ENCODE measurements at places on chromosomes 3 and 15.

DNA sequence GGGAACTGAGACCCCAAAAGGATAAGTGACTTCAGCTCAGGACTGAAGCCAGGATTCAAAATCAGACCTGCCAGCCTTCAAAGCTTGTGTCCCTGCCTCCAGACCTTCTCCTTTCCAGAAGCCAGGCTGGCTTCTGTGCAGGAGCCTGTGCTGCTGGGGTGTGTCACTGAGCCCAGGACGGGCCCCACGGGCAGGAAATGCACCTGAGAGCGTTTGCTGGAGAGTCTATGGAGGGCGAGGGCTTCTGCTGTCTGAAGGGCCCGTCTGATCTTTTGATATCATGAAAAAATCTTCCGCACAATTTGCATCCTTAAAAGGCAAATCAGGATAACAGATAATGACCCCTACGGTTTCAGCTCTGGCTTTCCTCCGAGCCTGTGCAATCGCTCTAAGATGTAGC is 125.4 kb downstream of the FAM43A start:
- DNase-seq = no peak

DNA sequence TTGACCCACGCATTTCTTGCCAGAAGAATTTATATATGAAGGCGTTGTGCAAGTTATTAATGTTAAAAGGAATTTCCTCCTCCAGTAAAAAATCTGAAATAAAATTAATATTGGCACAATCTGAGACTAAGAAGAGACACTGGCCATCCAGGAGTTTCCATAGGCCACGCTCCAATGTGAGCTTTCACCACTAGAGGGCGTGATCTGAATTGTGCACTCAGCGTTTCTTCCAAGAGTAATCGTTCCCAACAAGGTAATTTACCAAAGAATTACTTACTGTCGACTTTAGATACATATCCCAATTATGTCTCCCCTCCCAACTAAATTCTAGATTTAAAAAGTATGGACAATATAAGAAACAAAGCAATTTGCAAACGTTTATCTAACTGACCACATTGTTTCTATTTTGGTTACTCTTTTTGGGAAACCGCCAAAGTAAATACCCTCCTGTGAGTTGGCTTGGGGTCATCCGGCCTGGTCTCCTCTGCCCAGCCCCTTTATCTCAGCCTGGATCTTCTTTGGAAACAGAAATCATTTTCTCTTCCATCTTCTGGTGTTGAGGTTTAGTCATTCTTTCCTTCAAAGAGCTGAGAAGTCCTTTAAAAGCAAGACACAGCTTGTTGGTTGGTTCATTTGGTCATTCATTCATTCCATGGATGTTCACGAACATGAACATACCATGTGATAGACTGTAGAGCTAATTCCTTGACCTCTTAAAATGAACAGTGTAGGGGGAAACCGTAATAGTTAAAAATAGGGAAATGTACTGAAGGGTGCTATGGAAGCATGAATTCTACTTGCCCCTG is 26.2 kb downstream of the POLR2M start:
- DNase-seq = peak; percentile 27

DNA sequence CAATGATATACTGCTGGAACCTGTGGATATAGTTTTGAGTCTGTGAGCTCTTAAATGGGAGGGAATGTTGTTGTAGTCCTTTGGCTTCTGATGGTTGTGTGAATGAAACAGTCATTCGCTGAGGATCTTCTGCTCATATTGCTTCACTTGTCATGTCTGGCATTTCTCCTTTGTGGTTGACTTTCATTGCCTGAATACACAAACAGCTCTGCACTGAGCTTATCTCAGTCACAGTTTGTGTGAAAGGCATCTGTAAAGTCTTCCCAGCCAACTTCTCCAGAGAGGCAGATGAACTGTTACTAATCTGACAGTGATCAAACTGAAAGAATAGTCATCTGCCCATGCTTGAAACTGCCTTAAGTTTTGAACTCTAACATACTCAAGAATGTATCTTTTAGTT is 59.8 kb downstream of the TMED3 start:
- no peak for DNase-seq

DNA sequence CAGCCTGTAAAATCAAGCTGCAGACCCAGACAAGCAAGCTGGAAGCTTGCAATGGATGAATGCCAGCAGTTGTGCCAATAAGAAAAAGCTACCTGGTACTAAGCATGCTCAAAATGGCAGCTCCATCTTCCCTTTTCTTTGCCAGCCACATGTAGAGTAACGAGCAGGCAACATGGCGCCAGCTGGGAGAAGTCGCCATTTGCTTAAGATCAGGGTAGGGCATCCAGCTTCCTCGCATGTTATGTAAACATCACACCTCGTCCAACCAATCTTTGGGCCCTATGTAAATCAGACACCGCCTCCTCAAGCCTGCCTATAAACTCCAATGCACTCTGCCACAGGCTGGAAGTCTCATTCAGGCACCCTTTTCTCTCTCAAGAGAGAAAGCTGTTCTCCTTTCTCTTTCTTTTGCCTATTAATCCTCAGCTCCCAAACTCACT is 973.9 kb downstream of the FHIT start:
- DNase-seq = no peak

DNA sequence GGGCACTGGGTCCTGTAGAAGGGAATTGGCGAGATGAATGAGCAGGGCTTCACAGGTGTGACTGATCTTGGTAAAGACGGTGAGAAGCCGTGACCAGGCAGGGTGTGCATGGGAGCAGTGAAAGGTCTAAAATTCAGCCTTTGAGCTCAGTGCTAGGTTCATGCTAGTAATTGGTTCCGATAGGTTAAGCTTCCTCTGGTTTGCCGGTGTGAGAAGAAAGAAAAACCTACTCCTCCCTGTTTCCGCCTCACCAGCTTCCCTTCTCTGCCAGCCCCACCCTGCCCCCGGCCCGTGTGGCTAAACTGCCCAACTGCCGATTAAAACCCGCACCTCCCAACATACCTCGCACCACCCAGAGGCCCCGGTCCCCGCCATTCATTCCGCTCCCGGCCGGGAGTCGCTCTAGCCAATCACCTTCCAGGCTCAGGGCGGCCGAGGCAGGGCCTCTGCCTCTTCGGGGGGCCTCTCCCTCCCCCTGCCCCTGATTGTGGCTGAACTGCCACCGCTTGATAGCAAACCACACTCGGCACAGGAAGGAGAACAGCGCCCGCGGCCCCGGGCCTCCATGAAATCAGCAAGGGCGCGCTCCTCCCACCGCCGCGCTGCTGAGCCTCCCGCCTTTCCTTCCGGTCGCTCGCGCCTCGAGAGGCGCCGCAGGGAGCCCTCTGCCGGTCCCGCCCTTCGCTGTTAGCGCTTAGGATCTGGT is 7.3 kb upstream of the NRROS start:
- peak; percentile 82 for DNase-seq

DNA sequence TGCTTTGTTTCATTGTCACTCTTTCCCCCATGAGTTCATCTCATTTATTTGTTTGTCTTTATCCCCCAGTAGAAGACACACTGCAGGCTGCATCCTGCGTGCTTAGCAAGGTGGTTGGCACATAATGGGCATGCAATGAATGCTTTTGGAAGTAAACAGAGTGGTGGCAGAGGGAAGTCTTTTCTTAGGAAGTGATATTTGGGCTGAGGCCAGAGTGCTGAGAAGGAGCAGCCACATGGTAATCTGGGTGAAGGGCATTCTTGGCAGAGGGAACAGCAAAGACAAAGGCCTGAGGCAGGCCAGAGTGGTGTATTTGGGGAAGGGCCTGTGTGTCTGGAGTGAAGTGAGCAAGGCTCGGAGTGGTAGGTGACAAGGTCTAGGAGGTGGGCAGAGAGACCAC is 17.7 kb upstream of the ADAMTS7 start:
- no peak for DNase-seq

DNA sequence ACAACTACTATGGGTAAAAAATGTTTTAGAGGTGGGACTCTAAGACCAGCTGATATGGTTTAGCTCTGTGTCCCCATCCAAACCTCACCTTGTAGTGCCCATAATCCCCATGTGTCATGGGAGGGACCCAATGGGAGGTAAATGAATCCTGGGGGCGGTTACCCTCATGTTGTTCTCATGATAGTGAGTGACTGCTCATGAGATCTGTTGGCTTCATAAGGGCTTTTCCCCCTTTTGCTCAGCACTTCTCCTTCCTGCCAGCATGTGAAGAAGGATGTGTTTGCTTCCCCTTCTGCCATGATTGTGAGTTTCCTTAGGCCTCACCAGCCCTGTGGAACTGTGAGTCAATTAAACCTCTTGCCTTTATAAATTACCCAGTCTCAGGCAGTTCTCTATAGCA is 45.7 kb downstream of the FAM98B start:
- no peak for DNase-seq

DNA sequence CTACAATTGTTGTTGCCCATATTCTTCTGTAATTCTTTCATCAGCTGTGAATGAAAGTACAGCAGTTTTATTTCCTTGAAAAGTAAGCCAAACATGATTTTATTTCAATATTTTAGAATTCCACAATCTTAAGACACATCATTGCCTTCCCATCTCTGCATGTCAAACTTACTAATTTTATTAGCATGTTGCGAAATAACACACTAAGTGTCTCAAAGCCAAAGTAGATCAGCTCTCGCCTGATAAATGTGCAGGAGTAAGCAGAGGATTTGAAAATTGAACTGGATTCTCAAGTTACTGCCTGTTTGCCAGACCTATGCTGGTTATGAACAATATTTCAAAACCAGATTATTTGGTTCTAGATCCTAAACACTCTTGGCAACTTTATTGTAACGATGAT is 25.7 kb downstream of the TGFBR2 start:
- no peak for DNase-seq

DNA sequence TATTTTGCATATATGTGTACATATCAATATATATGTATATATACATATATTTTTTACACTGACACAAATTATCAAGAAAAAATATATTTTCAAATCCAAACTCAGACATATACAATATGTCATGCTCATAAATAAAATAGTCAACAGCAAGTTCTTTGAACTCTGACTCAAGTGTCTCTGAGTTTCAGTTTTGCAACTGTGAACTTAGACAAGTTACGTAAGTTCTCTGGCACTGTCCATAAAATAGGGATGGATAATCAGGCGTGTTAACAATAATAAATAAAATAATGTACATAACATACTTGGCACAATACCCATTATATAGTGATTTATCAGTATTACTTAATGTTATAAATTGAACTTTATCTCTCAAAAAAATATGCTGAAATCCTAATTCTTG is 12.1 kb upstream of the XRN1 start:
- no peak for DNase-seq

DNA sequence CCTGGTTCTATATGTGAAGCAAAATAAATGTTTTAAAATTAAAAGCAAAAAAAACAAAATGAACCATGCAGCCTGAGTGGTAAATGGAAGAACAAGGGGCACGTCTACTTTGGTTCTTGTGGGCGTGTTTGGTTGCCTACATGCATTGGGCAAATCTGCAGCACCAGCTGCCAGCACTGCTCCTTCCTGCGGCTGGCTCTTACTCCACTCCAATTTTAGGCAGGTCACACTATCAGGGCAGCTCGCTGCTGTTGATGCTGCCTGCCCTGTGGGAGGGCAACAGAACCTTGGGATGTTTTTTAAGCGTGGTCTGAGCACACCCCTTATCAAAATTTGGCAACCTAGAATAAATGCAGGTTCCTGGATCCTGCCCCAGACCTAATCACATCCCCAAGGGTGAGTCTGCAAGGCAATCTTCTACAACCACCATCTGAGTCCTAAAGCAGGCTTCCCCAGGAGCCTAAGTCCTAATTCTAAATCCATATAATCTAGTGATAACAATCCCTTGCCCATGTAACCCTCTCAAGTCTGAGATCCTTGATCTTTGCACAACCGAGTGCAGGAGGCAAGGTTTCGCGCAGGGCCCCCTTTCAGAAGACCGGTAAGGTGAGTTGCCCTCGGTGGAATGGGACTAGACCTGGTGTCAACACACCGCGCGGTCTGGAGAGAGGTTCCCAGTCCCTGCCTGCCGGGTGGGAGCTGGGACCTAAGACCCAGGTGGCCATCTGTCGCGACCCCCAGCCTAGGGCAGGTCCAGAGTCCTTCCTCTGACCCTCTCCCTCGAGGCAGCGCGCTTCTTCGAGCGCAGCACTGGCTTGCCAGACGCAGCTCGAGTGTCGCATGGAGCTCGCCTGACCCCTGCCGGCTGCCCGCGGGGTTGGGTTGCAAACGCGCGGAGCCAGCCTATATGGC is 15.9 kb downstream of the IVD start:
- peak; percentile 74 for DNase-seq

DNA sequence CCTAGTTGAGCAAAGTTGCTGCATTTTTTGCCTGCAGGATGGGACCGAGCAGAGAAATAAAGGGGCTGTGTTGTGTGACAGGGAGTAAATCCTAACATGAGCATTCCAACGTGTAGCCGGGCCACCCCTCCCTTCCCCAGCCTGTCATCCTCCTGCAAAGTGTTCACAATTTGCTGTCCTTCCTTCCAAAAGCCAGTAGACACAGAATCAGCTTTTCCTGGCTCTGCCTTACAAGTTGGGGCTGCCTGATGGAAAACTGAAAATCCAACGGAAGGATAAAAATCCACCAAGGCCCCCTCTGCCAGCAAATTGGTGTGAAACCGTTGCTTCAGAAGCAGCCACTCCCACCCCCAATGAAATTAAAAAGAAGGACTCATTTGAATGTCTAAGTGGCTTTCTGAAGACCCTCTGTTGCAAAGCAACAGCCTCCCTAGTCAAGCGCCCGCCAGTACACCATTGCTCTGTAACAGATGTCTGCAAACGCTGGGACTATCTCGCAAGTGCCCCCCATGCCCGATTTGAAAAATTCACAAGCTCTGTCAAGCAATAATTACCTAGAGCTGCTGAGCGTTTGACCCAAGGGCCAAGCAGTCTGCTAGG is 665 bp downstream of the FRMD4B start:
- no peak for DNase-seq

- no peak for DNase-seq
These were observed 43.4 kb downstream of the COLQ start for GRCh38 chr3:15477951-15478639.

- no peak for DNase-seq
These were observed 102.5 kb upstream of the COL6A5 start for GRCh38 chr3:130242850-130243569.

- no peak for DNase-seq
These were observed 628 bp downstream of the PRRT3 start for GRCh38 chr3:9951598-9951961.

DNA sequence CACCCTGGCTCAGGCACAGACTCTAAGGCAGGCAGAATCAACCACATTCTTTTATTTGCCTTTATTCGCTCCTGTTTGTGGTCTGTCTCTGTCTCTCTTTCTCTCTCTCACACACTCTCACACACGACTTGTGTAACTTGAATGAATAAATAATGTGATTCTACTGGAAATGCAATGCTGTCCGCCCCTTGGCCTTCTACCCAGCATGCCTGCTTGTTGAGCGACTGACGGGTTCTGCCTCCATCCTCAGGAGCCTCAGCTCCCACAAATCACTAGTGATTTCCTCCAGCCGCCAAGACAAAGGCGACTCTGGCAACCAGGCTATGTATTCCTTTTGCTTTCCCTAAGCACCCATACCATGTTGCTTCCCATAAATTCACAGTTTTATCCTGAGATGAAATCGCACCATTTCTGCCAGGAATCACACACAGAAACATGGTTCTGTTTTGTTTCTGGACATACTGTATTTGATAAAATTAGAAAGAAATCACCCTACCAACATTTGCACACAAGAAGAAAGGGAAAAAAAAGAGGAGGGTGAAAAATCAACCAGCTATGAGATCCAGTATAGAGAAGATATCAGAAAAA is 460.8 kb downstream of the MAGI1 start:
- DNase-seq = no peak

Measured in HTR-8/SVneo (cell line).